ENCODE measurements at places on chromosomes 5 and 9.

GRCh38 chr9:94108584-94108983 is 24.3 kb downstream of the PTPDC1 start:
- no peak for DNase-seq
- H3K4me3 ChIP-seq, result no peak overlapping the region
- H3K27me3 ChIP-seq, result no peaks in the 10 kb centered on the region
- no peaks in the 10 kb centered on the region for H3K4me1 ChIP-seq

DNA sequence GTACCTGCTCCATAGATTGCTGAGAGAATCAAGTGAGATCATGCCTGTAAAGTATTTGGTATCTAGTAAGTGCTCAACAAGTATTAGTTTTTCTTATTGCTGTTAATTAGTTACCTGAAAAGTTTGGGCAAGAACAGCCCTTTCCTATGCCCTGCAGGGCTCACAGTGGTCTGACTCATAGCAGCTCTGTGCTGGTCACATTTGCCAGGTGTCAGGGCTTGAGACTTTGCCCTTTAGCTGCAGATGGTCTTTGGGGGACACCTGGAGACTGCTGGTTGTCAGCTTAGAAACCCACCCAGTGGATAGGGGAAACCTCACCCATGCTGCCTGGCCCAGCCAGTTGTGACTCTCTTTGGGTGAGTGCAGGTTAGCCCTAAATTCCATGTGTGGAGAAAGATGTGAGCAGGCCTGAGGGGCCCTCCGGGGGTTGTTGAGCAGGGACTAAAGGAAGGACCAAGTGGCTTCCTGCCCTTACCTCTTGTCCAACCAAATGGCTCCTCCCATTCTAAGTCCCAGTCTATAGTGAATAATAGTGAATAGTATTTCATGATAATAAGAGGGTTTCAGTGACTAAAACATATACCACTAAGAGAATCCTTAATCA is 9.0 kb downstream of the COL27A1 start:
- peaks cover 58% of the 10 kb centered on the region for H3K4me1 ChIP-seq
- no peak overlapping the region for H3K4me3 ChIP-seq
- no peaks in the 10 kb centered on the region for H3K27me3 ChIP-seq
- DNase-seq, result no peak
- H3K27ac ChIP-seq, result peak overlapping the region; percentile 76
- no peaks in the 10 kb centered on the region for H3K36me3 ChIP-seq

DNA sequence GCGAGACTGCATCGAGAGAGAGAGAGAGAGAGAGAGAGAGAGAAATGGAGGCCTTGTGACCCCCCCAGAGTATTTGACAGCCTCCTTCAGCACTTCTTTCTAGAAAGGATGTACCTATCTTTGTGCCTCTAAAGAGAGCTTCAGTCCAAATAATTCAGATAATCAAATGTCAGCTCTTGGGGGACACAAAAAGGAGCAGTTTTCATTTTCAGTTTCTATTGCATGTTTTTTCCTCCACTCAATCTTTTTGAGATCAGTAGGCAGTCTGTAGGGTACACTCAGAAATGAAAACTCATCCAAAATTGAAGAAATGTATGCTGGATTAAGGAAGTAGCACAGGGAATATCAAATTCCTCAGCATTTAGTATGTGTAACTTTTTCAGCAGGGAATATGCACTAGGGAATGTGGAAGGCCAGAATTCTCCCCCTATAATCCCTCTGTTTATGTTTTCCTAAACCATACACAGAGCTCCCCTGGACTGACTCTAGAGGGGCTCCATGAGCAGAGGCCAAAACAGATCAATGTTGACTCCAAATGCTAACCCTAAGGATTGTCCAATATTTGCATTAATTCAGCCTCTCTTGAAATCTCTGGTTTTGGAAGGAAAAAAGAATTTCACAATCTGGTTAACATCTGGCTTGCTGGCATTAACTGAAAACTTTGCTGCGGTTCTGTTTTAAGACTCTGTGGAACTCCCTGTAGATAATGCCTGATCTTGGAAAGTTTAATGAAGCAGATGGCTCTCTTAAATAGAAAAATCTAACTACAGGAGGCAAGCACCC is 250.1 kb downstream of the CEMIP2 start:
- H3K4me3 ChIP-seq, result no peak overlapping the region
- H3K4me1 ChIP-seq, result peaks cover 21% of the 10 kb centered on the region
- H3K27ac ChIP-seq, result peak overlapping the region; percentile 10
- no peaks in the 10 kb centered on the region for H3K27me3 ChIP-seq

GRCh38 chr9:110809038-110809595 is 140.5 kb downstream of the MUSK start:
- H3K4me1 ChIP-seq, result no peaks in the 10 kb centered on the region
- DNase-seq, result no peak
- H3K27me3 ChIP-seq, result no peaks in the 10 kb centered on the region
- H3K36me3 ChIP-seq, result no peaks in the 10 kb centered on the region
- no peak overlapping the region for H3K27ac ChIP-seq

DNA sequence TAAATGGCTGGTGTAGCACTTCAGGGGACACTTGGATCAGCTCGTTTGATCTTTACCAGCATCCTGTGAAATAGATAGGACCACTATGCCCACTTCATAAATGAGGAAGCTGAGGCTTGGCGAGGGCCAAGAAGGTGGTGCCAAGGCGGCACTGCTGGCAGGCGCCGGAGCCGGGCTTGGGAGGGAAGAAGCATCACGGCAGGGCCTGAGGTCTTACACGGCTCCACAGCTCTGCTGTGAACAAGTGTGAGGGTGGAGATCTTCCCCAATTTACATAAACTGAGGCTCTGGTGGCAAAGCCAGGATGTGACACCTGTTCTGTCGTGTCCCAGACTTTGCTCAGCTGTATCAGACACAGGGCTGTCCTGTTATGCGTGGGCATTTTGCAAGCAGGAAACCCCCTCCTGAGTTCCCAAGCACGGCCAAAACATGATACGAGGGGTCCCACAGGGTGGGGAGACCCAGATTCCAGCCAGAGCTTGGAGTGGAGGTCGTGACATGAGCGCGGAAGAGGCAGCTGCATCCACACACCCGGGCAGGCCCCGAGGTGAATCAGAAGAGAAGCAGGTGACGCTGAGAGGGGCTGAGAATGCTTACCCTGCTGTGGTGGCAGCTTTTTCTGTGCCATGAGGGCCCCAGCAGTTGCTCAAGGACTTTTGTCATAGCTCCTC is 117.5 kb upstream of the BOD1 start:
- H3K36me3 ChIP-seq, result no peaks in the 10 kb centered on the region
- H3K4me1 ChIP-seq, result no peaks in the 10 kb centered on the region
- H3K4me3 ChIP-seq, result no peak overlapping the region
- H3K27me3 ChIP-seq, result no peaks in the 10 kb centered on the region
- DNase-seq, result no peak
- H3K27ac ChIP-seq, result no peak overlapping the region
